ENCODE measurements at places on chromosomes 1 and 21.

DNA sequence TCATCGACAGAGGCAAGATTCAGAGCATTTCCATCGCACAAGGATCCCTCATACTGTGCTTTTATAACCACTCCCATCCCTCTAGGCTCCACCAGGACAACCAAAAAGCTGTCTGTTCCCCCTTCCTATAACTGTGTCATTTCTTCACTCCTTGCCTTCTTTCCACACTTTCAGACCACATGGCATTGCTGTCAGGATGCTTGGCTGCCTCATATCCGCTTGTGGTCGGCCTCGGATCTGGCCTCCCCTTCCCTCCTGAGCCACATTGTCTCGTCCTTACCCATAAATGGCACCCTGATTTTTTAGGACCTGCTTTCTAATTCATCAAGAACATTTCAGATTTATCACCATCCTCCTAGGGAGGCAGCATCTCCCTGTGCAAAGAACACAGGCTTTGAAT, 80.5 kb downstream of the HIVEP3 start:
- DNase-seq = no peak

DNA sequence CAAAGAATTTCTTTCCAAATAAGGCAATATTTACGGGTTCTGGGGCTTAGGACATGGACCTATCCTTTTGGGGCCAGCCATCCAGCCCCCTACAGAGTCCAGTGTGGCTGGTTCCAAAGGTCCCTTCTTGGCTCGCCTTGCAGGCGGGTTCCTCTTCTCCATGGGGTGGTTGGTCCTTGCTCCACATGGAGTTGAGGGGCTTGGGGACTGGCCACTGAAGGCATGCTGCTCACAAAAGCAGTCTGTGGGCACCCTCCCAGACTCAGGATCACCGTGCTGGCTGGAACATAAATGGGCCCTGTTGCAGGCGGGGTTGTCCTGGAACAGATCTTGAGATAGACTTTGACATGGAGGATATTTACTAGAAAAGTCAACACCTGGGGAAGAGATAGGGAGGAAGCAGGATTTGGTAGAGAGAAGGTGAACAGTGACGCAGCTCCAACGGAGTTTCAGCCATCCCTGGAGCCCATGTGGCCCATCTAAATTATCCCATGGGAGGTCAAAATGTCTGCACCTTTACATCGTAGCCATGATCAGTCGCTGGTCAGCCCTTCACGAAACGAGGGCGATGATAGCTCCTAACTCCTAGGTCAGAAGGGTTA, 39.1 kb upstream of the LRP8 start:
- no peak for DNase-seq

DNA sequence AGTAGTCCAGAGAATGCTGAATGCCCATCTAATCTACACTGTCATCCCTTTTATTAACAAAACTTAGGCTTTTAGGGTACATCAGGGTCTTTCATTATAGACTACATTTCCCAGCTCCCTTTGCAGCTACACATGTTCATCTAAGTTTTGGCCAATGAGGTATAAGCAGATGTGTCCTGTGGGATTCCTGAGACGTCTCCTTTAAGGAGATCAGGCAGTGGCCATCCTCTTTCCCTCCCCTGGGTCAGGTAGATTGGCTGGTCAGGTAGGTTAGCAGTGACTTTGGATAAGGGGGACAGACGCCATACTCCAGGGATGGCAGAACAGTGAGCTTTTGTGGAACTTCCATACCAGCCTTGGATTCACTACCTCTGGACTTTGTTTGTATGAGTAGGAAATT, 188.3 kb downstream of the FGGY start:
- no peak for DNase-seq

- no peak for DNase-seq
These were observed 38.3 kb upstream of the PAX7 start for GRCh38 chr1:18592368-18592767.

- DNase-seq = no peak
These were observed 64.2 kb downstream of the IRF2BP2 start for GRCh38 chr1:234545517-234546386.

GRCh38 chr1:116564426-116564825, 6.4 kb downstream of the CD58 start:
- no peak for DNase-seq

DNA sequence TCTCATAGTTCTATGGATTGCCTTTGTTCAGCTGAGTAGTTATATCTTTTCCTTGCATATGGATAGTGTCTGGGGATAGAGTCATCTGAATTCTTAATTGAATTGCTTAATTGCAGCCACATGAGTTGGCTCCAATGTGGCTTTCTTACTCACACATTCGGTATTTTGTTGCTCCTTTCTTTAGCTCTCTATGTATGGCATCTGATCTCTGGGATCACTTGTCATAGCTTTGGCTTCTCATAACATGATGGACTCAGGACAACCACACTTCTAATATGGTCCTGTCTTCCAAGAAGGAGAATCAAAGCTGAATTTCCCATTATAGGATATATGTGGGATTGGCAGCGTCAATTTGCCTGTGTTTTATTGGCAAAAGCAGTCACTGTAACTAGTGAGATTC, 716.2 kb downstream of the NCAM2 start:
- no peak for DNase-seq

- DNase-seq = no peak
These were observed 12.9 kb downstream of the EPB41 start for GRCh38 chr1:28927266-28927647.

- no peak for DNase-seq
These were observed 9.7 kb downstream of the ACBD3 start for GRCh38 chr1:226176870-226177269.

GRCh38 chr1:219432191-219432606, 180.7 kb downstream of the ZC3H11B start:
- DNase-seq = no peak

GRCh38 chr1:13708380-13708982, 8.5 kb downstream of the PRDM2 start:
- DNase-seq = no peak

DNA sequence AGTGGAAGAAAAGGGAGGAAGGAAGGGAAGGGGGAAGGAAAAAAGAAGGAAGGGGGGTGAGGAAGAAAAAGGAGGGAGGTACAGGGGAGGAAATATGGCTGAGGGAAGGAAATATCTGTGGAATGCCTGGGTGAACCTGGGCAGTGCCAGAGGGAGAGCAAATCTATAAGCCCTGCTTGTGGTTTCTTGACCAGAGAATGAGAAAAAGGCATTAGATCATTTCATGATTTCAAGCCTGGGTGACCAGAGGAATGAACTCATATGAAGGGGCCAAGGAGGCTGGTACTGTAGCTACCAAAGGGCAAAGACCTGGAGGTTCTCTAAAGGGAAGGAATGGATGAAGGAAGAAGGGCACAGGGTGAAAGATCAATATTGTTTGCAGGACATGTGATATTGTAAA, 31.4 kb downstream of the GNG12 start:
- no peak for DNase-seq

GRCh38 chr1:116414364-116414763, 41.3 kb downstream of the ATP1A1 start:
- no peak for DNase-seq

- DNase-seq = no peak
These were observed 13.9 kb downstream of the CELSR2 start for GRCh38 chr1:109263234-109263596.

- no peak for DNase-seq
These were observed 8.0 kb downstream of the ADGRL2 start for GRCh38 chr1:81808760-81809159.

DNA sequence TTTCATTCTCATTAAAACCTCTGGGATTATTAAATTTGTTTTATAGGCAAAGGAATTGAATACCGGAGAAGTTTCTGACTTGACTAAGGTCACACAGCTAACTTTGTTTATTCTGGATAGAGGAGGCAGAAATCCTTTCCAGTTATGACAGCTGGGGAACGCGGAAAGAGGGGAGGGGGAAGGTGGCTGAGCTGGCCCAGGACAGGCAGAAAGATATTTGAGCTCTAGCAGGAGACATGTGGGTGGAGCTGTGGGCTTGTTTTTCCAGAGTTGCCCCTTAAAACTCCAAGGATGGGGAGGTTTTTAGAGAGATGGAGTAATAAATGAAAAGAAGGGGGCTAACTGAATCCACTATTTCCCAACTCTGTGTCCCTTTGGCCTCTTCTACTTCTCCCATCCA, 27.8 kb downstream of the FOXD2 start:
- no peak for DNase-seq

DNA sequence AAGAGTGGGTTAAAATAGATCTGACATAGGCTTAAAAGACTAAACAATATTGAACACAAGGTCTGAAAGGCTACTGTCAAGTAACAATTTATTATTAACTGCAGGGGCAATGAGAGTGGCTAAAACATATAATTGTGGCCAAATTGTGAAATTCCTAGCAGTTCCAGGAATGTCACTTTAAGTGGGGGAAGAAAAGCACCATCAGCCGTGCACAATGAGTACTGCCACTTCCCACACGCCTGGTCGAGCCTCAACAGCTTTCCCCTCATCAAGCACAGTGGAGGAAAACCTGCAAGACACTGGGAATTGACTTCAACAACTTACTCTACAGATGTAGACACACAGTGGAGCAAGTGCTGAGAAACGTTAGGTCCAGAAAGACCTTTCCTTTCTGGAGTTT, 16.4 kb downstream of the TFB2M start:
- no peak for DNase-seq

- no peak for DNase-seq
These were observed 94.8 kb downstream of the DISC1 start for GRCh38 chr1:231721436-231721835.

DNA sequence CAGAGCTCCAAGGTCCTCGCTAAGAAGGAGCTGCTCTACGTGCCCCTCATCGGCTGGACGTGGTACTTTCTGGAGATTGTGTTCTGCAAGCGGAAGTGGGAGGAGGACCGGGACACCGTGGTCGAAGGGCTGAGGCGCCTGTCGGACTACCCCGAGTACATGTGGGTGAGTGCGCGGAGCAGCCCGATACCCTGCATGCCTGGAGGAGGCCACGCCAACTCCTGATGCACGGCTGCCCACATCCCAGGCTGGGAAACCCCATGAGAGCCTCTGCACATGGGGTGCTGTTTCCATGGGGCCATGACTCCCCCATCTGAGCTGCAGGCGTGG, 43.0 kb upstream of the TRAPPC10 start:
- no peak for DNase-seq

DNA sequence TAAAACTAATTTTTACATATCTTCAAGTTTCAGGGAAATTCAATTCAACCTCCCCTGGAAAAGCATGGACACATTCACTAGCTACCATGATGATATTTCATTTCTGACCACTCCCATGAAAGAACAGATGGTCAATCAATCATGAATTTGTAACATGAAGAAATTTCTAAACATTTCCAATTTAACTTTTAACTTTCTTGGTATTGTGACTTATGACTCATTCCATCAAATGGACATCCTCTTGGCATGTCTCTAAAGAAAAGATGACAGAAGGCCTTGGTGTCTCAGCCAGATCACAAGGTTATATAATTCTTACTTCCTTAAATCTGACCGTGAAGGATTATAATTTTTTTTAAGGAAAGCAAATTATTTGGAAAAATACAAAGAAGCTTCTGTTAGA, 10.5 kb upstream of the MCOLN3 start:
- no peak for DNase-seq

DNA sequence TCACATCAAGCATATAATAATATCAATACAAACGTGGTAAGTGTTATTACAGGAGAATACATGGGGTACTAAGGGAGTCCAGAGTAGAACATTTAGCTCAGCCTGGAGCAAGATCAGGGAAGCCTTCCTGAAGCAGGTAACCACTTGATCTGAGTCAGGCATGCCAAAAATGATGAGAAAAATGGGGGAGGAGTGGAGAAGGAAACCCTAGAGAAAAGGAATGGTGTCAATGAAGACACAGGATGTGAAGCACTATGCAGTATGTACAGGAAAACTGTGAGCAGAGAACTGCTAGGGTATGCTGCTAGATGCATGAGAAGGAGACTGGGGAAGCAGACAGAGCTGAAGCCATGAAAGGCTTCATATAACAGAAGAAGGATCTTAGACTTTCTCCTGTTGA, 84.7 kb downstream of the NOTCH2 start:
- DNase-seq = no peak

GRCh38 chr21:45168522-45168921, 94.1 kb downstream of the ADARB1 start:
- no peak for DNase-seq

DNA sequence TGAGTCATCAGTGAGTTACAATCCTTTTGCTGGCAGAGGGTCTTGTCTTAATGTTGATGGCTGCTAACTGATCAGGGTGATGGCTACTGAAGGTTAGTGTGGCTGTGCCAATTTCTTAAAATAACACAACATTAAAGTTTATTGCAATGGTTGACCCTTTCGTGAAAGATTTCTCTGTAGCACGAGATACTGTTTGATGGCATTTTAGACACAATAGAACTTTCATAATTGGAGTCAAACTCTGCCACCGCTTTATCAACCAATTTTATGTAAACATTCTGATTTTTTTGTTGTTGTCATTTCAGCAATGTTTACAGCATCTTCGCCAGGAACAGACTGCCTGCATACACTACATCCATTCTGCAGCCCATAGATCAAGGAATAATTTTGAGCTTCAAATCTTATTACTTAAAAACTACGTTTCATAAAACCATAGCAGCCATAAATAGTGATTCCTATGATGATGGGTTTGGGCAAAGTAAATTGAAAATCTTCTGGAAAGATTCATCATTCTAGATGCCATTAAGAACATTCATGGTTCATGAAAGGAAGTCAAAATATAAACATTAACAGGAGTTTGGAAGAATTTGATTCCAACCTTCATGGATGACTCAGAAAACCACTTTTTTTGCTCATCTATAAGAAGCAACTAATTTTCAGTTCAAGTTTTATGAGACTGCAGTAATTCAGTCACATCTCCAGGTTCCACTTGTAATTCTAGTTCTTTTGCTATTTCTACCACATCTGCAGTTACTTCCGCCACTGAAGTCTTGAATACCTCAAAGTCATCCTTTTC, 85.9 kb downstream of the TYW3 start:
- no peak for DNase-seq

- DNase-seq = no peak
These were observed 53.3 kb downstream of the PRDM15 start for GRCh38 chr21:41825881-41826280.

GRCh38 chr1:19946971-19947370, 23.6 kb upstream of the PLA2G2E start:
- no peak for DNase-seq

- no peak for DNase-seq
These were observed 65.6 kb upstream of the ARHGAP29 start for GRCh38 chr1:94303005-94303404.

- no peak for DNase-seq
These were observed 253.4 kb upstream of the ST6GALNAC5 start for GRCh38 chr1:76613886-76614285.

- no peak for DNase-seq
These were observed 34.8 kb downstream of the ADAM30 start for GRCh38 chr1:119861547-119861946.

All from right renal cortex interstitium (tissue), 3 donors.